ENCODE measurements at places on chromosomes 3 and 15. TPM values are rescaled to one million over a fixed set of nuclear protein-coding genes. Genes with fewer than 3 reads are reported as not detected.

The CIB2 gene
- total RNA-seq = 1.4 TPM

The MRAS gene
- 69.1 TPM for total RNA-seq

The STRA6 gene
- 26.2 TPM for total RNA-seq

The PXK gene
- 35.5 TPM for total RNA-seq

The CCDC174 gene
- total RNA-seq = 4.2 TPM

The MOBP gene
- total RNA-seq = not detected

The CTXN2 gene
- total RNA-seq = not detected

Data from smooth muscle cell of the coronary artery (primary cell).